Stimulated activated CD4-positive, alpha-beta T cell treated with anti-CD3 and anti-CD28 coated beads, Interleukin-4, amount 100 ng/mL, for 48 hours (primary cell): ENCODE measurements at places on chromosomes 4 and X.

GRCh38 chr4:129453524-129454200, 357.7 kb downstream of the C4orf33 start:
- no peak for DNase-seq

GRCh38 chr4:153018684-153019083, 82.6 kb downstream of the FHDC1 start:
- no peak for DNase-seq

DNA sequence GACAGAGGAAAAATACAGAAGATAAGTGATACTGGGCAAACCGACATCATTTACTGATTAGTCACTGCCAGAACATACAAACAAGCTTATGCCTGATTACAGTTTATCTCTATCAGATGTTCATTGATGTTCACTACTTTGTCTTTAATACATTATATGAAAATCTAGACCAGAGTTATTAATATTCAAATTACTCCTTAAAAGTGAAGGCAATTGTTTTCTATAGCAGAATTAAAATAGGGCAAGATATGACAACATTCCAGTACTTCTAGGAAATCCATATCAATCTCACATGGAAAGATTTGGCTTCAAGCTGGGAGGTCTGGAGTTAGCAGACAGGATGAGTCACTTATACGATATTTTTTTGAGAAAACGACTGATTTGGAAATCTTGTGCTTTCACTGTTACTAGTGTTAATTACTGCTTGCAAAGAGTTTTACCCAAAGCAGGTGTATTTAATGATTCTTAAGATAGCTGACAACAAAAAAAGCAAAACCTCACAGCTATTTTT, 31.8 kb downstream of the HPGD start:
- no peak for DNase-seq

GRCh38 chr4:79611026-79611425, 203.0 kb upstream of the GK2 start:
- no peak for DNase-seq

DNA sequence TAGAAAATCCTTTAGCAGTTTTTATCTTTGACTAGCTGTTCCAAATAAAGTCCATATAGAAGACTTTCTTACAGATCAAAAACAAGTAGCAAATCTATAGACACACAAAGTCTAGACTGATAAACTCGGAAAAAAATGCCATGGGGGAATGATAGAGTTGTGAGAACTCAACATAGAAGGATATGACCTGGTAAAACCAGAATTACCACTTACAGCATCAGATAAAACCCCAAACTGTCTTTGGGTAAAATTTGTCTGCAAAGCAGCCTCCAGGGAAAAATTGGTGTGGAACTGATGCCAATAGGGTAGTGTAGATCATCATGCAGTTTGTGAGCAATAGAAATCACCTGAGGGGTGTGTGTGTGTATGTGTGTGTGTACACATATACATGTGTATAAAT, 579.1 kb downstream of the SPOCK3 start:
- DNase-seq = no peak

- no peak for DNase-seq
These were observed 16.7 kb downstream of the DGKQ start for GRCh38 chr4:956531-957230.

GRCh38 chr4:1356181-1356998, 9.4 kb downstream of the UVSSA start:
- no peak for DNase-seq

- DNase-seq = no peak
These were observed 105.6 kb downstream of the LNX1 start for GRCh38 chr4:53485658-53486040.

DNA sequence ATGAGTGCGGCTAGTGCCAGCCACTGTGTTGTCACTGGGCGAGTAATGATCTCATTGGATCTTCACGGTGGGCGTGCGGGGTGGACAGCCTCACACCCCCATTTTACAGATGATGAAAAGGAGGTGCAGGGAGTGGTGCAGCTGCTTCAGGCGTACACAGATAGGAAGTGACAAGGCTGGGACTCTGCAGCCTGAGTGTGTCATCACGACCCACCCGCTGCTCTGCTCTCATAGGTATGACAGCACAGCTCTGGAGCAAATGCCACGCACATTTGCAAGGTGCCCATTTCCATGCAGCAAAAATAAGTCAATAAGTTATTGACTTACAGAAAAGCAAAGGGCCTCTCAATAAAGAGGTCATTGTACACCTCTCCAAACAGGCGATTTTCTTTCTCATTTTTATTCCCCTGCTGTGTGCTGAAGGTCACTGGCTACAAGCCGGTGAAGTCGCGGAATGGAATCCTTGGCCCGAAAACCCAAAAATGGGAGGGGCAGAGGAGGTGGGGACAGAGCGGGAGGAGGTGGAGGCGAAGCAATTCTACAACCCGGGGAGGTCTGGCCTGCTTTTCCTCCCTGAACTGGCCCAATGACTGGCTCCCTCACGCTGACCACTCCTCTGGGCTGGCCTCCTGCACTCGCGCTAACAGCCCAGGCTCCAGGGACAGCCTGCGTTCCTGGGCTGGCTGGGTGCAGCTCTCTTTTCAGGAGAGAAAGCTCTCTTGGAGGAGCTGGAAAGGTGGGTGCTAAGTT, at the start of gene SOD3:
Gene SOD3, plus strand, starts transcription at position 658 of the 750 bp plus-strand sequence. CDS start 3,949 bp downstream, outside the sequence.
- no peak for DNase-seq

DNA sequence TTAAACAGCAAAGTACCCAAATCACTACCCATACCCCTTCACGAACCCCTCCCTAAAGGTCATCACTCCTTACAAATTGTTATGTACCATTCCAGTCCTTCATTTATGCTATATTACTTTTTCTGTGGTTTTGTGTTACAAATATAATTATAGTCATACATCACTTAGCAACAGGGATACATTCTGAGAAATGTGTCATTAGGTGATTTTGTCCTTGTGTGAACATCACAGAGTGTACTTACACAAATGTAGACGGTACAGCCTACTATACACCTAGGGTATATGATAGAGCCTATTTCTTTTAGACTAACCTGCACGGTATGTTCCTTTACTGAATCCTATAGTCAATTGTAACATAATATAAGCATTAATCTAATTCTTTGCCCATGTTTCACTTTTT, 61.9 kb downstream of the ASB9 start:
- no peak for DNase-seq

GRCh38 chrX:25166546-25166945, 150.8 kb upstream of the ARX start:
- DNase-seq = no peak
